Hippocampal formation (tissue), 2 donors: ENCODE measurements at places on chromosomes 3 and 15.

DNA sequence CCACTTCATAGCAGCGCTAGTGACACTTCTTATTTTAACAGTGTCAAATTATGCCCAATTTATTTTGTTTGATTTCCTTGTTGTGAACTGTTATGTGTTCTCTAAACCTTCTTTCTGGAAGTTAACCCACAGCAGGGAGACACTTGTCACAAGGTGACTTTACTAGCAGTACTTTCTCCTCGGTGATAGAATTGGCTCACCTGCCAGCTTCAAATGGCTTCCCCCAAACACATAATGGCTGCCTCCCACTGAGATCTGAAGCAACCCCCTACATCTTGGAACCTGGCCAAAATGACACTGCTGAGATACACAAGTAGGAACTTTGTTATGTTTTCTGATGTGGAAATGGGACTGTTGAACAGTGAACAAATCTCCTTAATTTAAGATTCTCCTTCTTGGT lies 238.8 kb upstream of the DPH6 start:
- no peak for DNase-seq

DNA sequence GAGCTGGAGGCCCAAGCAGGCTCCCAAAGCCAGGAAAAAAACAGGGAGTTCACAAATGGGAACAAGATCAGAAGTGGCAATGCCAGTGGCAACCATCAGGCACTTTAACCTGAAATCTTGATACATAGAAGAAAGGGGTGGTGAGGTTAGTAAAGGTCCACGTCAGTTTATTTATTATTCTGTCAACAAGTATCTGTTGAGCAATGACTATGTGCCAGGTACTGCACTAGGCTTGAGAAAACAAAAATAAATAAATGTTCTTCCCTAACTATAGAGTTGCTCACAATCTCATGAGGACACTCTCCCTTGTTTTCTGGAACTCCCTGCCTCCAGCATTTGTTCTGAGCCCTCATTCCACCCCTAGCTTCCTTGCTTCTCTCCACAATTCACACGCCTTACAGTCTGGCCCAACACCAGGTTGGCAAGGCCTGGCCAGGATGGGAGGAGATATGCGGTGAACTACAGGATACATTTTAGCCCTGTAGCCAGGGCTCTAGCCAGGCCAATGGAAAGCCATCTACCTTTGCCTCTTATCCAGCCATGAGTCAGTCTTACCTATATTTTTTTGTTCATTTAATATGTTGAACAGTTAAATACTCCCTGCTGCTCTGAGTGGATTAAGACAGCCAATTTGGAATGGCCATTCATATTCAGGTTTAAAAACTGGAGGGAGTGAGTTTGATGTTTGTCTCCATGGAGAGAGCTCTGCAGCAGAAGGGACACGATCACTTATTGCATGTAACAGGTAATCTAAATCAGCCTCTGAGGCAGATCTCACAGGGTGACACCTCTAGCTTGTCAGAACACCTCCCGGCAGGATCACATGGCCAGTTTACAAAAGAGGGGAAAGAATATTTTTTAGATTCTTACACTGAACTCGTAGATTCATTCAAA lies 161.9 kb upstream of the ATP11B start:
- DNase-seq: no peak

DNA sequence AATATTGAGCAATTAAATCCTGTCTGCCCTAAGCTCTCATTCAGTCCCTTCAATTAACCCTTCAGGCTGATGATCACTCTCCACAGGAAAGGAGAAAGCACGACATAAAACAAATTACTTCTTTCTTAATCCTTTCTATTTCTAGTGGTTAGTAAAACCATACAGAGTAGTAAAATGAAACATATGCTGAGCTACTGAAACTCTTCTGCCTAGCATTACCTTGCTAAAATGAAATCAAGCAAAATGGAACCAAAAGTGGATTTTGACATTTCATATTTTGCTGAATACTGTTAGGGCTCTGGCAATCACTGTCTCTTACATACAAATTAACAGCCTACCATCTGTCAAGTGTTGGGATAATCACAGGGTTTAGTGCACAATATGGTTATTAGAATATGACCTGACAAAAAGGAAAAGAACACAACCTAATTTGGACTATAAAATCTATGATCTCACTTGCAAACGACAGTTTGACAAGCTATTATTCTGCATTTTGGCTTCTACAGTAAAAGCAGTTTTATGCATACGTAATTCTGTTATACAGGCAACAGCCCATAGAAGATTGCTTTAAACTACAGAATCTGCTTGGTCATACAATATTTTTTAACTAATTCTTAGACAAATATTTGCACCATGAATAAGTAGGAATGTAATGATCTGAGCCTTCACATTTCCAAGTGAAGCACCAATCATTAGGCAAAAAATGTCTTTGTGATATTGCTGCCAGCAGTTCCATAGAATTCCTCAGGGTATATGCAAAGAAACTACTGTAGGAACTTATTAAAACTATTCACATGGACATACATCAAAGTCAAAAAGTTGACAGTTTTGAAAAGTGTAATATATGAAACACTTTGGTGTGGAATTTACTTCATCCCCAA lies 105.0 kb downstream of the FHIT start:
- DNase-seq: no peak

DNA sequence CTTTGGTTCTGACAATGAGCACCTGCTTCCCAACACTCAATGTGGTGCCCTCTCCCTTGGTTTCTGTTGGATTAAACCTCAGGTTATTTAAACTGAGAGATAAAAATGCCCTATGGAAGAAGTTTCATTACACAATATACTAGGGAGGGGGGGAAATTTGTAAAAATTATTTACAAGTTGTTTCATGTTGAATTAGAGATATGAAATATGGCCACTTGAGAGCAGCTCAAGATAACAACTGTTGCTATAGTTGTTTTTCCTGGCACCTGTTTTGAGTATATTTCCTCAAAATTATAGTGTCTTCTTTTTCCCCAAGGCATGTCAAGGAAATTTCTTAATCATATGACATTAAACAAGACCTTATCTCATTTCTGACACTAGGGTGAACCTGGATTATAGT lies 101.7 kb upstream of the COL6A5 start:
- DNase-seq: no peak

GRCh38 chr3:125154800-125155269 lies 57.7 kb downstream of the SLC12A8 start:
- no peak for DNase-seq

- DNase-seq: no peak
Measured at GRCh38 chr15:42602501-42602900, 27.1 kb downstream of the STARD9 start.

GRCh38 chr3:94912656-94913055 lies 849.8 kb downstream of the NSUN3 start:
- DNase-seq: no peak

DNA sequence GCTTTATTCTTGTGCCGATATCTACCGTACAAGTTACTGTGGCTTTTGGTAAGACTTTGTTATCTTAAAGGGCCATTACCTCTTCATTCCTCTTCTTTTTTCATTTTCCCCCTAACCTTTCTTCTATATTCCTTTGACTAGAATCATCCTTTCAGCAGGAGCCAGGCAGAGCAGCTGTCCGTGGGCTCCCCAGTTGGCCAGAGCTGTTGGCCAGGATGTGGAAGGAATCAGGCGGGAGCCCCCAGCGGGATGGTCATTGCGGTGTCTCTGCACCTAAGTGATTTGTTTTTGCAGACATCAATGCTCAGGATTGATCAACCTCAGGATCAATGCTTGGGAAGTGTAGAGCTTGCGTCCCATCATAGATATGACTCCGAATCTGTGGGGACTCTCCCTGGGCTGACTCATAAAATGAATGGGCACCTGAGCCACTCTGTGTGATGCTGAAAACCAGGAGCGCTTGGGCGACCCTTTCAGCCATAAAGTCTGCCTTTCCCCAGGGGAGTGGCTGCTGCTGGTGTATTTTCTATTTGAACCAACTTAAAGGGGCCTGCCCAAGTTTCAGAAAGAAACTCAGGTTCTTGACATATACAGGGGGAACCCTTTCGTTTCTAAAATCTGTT lies 21.7 kb downstream of the APBA2 start:
- DNase-seq: no peak

GRCh38 chr3:65581313-65581712 lies 457.4 kb downstream of the MAGI1 start:
- DNase-seq: no peak

GRCh38 chr3:124034844-124035152 lies 42.9 kb upstream of the ROPN1 start:
- no peak for DNase-seq

DNA sequence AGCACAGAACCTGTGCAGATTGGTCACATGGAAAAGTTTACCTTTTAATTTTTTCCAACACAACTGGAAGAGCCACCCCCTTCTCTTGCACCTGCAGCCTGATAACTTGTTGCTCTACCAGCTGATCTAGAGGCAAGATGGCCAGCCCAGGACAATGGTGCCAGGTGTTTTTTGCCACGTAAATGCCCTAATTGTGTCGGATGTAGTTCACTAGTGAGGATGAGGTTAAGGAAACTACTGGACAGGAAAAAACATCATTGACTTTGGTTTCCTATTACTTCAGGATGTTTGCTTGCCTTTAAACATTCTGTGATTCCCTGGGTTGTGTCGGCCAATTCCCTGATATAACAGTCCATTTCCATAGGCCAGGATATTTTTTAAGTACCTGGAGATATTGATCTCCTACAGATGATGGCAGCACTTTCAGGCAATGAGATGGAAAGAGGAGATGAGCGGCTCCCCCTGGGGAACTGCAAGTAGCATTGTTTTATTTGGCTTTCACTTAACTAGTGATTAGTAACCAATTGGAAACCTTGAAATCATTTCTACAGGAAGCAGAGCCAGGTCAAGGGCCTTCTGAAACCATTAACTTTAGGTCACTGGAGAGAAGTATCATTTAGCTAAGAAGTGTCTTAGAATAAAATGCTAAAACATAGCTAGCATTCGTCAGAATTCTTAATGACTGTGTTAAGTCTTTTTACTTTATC lies 72.5 kb downstream of the OSBPL10 start:
- no peak for DNase-seq

DNA sequence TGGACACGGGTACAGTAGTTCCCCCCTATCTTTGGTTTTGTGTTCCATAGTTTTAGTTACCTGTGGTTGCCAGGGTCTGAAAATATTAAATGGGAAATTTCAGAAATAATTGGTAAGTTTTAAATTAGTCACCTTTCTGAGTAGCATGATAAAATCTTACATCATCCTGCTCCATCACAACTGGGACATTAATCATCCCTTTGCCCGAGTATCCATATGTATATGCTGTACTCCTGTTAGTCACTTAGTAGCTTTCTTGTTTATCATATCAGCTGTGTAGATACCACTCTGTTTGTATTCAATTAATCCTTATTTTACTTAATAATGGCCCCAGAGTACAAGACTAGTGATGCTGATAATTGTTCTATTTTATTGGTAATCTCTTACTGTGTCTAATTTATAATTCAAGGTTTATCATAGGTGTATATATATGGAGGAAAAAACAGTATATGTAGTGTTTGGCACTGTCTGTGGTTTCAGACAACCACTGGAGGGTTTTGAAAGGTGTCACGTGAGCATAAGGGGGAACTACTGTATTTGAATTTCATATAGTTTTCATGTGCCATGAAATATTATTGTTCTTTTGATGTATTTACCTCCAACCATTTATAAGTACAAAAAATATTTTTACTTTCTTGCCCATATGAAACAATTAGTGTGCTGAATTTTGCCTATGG lies 41.4 kb downstream of the CTDSPL2 start:
- DNase-seq: no peak

GRCh38 chr3:143840636-143841035 lies 7.6 kb downstream of the SLC9A9 start:
- no peak for DNase-seq

DNA sequence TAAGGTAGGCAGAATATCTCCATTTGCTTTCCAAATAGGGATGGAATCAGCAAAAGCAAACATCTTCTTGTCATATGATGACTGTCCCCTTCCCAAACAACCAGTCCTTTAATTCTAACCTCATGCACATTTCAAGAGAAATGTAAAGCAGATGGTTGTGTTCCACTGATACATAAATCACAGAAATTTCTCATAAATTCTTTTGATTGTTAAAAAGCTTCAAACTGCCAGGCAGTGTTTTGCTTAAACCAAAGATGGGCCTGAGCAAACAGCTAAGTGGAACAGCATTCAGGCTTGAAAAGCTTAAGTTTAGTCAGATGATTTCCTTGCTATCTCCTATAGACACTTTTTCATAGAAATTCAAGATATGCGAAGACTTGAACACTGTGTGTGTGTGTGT lies 74.3 kb upstream of the SOX2 start:
- DNase-seq: no peak

DNA sequence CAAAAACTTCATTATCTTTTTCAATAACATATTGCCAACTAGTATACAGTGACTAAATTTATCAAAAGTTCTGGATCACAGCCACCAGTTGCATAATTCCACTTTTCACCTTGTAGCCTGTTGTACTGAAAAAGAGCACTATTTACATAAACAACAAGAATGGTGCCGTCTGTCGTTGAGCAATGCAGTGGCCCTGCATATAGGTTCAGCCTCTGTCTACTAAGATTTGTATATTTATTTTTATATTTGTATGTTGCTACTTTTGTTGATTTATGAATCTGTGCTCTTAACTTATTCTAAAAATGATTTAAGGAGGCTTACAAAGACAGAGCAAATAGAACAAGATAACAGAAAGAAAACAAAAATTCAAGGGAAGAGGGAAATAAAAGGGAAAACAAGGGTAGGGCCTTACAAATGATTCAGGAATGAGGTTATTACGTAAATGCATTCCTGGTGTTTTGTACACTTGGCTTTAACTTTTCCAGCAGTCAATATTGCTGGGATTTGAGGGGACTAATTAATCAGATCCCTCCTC lies 257.6 kb upstream of the STT3B start:
- no peak for DNase-seq

- DNase-seq: no peak
Measured at GRCh38 chr3:88460369-88460768, 310.6 kb downstream of the C3orf38 start.

DNA sequence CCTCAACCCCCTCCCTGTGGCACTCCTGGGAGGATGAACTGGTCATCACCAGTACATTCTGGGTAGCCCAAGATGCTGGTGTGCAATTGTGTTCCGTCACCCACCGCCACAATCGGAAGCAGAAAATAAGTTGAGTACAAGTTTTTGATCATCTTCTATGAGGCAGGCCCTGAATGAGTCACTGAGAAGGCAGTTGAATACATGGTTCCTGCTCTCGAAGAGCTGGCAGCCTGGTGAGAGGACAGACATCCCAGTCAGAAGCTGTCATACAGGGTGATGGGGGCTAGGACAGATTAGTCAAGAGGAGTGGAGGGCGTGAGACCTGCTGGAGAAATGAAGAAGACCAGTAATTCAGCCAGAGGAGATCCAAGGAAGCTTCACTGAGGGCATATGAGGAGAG lies 6.2 kb downstream of the CEMIP start:
- DNase-seq: no peak

- no peak for DNase-seq
Measured at GRCh38 chr3:161551697-161552096, 55.1 kb downstream of the OTOL1 start.
